ENCODE measurements at places on chromosomes 6 and 20. TPM values are rescaled to one million over a fixed set of nuclear protein-coding genes. Genes with fewer than 3 reads are reported as not detected.

- H3K27ac ChIP-seq: peak overlapping the region; percentile 96
These were observed 501 bp downstream of the PLCG1 start for GRCh38 chr20:41137614-41138474.

- H3K4me1 ChIP-seq: no peaks in the 10 kb centered on the region
- H3K4me3 ChIP-seq: no peak overlapping the region
- no peaks in the 10 kb centered on the region for H3K36me3 ChIP-seq
These were observed 409.1 kb downstream of the QKI start for GRCh38 chr6:163823577-163823976.

DNA sequence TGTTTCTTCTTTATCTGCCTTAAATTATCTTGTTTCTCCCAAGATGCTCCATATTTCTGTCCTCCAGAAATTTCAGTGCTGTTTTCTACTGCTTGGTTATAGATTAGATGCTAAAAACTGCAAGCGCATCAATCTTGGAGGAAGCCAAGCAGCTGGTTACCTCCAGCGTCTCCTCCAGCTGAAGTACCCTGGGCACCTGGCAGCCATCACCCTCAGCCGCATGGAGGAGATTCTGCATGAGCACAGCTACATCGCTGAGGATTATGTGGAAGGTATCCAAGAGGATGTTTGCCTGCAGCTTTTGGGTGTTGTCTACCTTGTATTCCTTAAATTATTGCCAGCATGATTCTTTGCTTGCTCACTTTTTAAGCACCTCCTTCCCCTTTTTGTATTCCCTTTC is 3.8 kb downstream of the ACTR5 start:
- no peak overlapping the region for H3K4me3 ChIP-seq
- no peak for DNase-seq
- H3K36me3 ChIP-seq: peaks cover 16% of the 10 kb centered on the region
- no peak overlapping the region for H3K27ac ChIP-seq

Gene CLDN20
- not detected for total RNA-seq

Gene KIZ
- total RNA-seq: 22.5 TPM

- H3K4me3 ChIP-seq: no peak overlapping the region
- no peaks in the 10 kb centered on the region for H3K36me3 ChIP-seq
- DNase-seq: peak; percentile 85
- H3K4me1 ChIP-seq: peaks cover 6% of the 10 kb centered on the region
- no peak overlapping the region for H3K27ac ChIP-seq
These were observed 140.4 kb downstream of the SAMD5 start for GRCh38 chr6:147648916-147649315.

- no peak for DNase-seq
- no peak overlapping the region for H3K4me3 ChIP-seq
- H3K36me3 ChIP-seq: no peaks in the 10 kb centered on the region
- H3K27ac ChIP-seq: no peak overlapping the region
These were observed 229.8 kb downstream of the HAO1 start for GRCh38 chr20:7710440-7710839.

Gene OSTM1
- 64.3 TPM for total RNA-seq

DNA sequence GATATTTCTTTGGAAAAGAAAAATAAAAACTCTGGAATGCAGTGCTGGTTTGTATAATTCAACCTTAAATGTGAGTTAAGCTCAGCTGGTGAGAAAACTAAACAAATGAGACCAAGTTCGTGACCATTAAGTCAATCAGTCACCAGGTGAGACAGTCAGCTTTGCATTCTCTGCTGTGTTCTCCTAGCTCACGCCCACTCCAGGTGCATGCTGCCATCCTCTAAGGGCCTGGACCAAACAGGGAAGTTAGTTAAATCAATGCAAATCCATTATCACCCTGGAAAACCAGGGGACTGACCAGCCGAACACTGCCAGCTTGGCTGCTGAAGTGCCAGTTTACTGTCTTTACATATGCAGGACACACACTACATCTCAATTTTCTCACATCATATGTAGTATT is 7.2 kb downstream of the TPBG start:
- DNase-seq: no peak
- H3K4me3 ChIP-seq: no peak overlapping the region
- H3K36me3 ChIP-seq: no peaks in the 10 kb centered on the region
- H3K27me3 ChIP-seq: peaks cover 7% of the 10 kb centered on the region
- H3K27ac ChIP-seq: no peak overlapping the region
- no peaks in the 10 kb centered on the region for H3K4me1 ChIP-seq

- no peak overlapping the region for H3K27ac ChIP-seq
- no peaks in the 10 kb centered on the region for H3K36me3 ChIP-seq
- H3K4me3 ChIP-seq: no peak overlapping the region
- H3K27me3 ChIP-seq: no peaks in the 10 kb centered on the region
- DNase-seq: no peak
- H3K4me1 ChIP-seq: no peaks in the 10 kb centered on the region
These were observed 38.0 kb downstream of the CDYL start for GRCh38 chr6:4814212-4814611.

DNA sequence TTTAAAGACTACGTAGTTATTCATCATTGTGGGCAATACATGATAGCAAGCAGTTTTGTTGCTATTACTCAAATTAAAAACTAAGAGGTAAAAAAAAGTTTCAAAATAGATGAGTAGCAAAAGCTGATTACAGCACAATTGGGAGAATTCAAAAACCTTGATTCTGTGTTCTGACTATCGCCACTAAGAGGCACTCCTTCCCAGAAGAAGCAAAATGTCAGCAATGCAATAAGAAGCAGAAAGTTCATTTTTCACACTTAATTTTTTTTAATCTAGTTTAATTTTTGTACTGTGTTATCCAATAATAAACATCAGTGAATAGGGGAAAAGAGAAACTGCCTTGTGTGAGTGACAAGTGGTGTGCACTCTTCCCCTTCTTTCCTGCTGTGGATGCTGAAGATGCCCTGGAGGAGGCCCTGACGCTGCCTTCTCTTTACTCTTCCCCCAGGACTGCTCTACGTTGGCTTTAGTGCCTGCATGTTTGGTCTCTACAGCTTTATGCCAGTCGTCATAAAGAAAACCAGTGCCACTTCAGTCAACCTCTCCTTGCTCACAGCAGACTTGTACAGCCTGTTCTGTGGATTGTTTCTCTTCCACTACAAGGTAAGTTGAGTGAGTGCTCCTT is 263.2 kb upstream of the PLN start:
- DNase-seq: peak; percentile 47
- no peaks in the 10 kb centered on the region for H3K36me3 ChIP-seq
- H3K4me1 ChIP-seq: no peaks in the 10 kb centered on the region
- H3K27me3 ChIP-seq: no peaks in the 10 kb centered on the region
- H3K27ac ChIP-seq: peak overlapping the region; percentile 79

DNA sequence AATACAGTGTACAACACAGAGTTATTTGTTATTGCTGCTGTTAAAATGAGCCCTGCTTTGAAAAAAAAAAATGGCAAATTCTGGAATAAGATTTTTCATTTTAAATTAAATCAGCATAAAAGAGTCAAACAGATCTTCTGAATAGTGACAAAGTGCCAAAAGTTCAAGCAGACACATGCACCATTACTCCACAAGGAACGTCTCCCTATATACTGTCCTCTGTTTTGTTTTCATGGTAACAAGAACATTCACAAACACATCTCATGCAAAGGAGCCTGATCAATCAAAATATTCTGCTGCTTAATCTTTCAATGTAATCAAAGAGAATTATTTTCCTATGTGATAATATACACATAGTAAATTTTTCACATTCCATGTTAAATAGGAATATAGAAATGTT is 2.7 kb downstream of the HIVEP2 start:
- no peak overlapping the region for H3K27ac ChIP-seq
- no peaks in the 10 kb centered on the region for H3K27me3 ChIP-seq
- DNase-seq: no peak
- no peaks in the 10 kb centered on the region for H3K36me3 ChIP-seq
- peaks cover 2% of the 10 kb centered on the region for H3K4me1 ChIP-seq
- no peak overlapping the region for H3K4me3 ChIP-seq

- DNase-seq: peak; percentile 29
- no peaks in the 10 kb centered on the region for H3K36me3 ChIP-seq
- peak overlapping the region; percentile 92 for H3K27ac ChIP-seq
- H3K4me3 ChIP-seq: no peak overlapping the region
- no peaks in the 10 kb centered on the region for H3K27me3 ChIP-seq
These were observed 1.1 kb upstream of the MBOAT1 start for GRCh38 chr6:20213271-20213798.

DNA sequence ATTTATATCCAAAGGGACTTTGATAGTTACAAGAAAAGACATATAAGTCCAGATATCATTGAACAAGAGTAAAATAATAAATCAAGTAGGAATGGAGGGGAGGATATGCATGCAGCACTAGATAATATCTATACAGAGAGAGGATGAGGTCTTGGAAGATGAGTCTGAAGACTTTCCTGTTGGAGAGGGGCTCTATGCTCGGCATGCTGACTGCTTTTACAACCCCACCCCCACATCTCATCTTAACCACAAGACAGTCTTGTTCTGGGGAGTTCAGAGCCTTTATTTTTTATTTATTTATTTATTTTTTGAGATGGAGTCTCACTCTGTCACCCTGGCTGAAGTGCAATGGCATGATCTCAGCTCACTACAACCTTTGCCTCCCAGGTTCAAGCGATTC is 48.4 kb upstream of the IER3 start:
- H3K27ac ChIP-seq: no peak overlapping the region
- DNase-seq: no peak
- H3K4me1 ChIP-seq: peaks cover 2% of the 10 kb centered on the region
- H3K4me3 ChIP-seq: no peak overlapping the region

DNA sequence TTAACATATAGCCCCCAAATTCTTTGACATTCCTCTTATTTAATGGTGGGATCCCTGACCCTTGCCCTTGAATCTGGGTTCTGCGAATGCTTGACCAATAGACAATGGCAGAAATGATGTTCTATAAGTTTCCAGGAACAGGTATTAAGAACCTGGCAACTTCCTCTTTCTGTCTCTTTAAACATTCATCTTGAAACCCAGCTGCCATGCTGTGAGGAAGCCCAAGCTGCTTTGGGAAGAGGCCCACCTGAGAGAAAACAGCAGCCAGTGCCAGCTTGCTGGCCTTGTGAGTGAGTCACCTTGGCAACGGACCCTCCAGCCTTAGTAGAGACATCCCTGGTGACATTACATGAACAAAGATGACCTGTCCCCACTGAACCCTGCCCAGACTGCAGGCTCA is 45.2 kb upstream of the RALY start:
- no peak for DNase-seq
- no peaks in the 10 kb centered on the region for H3K4me1 ChIP-seq
- H3K4me3 ChIP-seq: no peak overlapping the region
- no peak overlapping the region for H3K27ac ChIP-seq
- H3K36me3 ChIP-seq: no peaks in the 10 kb centered on the region
- no peaks in the 10 kb centered on the region for H3K27me3 ChIP-seq

DNA sequence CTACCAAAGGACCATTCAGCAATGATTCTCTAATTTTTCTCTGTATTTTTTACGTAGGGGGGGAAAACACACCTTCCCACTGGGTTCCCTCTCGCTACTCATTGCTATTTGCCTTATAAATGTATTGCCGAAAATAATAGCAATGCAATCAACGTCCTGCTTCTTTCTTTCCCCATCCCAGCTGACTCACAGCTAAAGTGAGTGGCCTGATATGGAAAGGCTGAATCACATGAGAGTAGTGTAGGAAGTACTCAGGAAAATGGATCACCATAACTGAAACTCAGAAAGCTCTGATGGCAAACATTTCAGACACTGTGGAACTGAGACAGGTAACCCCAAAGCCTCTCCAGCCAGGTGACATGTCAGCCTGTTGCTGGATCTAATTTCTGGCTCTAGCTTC is 49.3 kb upstream of the SRPK1 start:
- no peaks in the 10 kb centered on the region for H3K4me1 ChIP-seq
- H3K36me3 ChIP-seq: no peaks in the 10 kb centered on the region
- no peak overlapping the region for H3K27ac ChIP-seq
- DNase-seq: no peak
- H3K4me3 ChIP-seq: no peak overlapping the region

DNA sequence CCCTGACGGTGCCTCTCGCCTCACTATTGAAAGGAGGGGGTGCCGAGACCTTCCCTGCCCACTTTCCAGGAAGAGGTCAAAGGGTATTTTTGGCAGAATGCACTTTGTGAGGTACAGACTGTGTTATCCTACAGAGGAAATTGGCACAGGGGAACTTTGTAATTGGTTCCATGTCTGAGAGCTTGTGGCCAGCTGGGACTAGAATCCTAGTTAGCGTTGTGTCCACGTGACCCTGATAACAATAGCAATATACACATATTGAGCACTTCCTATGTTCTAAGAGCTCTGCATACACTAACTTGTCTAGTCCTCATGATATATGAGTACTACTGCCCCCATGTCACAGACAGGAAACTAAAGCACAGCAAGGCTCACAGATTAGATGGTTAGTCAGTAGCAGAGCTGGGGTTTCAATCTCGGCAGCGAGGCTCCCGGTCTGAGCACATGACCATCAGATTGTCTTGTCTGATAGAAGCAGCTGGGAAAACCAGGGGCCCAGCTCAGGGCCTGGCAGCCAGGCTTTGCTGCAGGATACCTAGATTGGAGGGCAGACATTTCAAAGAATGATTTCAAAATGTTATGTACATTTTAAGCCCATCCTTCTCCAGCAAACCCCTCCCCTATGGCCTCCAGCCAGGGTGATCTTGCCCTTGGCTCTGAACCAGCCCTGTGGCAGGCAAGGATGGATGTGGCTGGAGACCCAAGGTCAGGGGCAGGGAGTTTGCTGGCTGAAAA is 1.4 kb downstream of the MAPK13 start:
- peak; percentile 78 for DNase-seq
- H3K4me1 ChIP-seq: peaks cover 13% of the 10 kb centered on the region
- no peak overlapping the region for H3K4me3 ChIP-seq
- H3K36me3 ChIP-seq: no peaks in the 10 kb centered on the region

- no peak overlapping the region for H3K27ac ChIP-seq
- H3K4me1 ChIP-seq: no peaks in the 10 kb centered on the region
- H3K36me3 ChIP-seq: peaks cover 29% of the 10 kb centered on the region
- no peaks in the 10 kb centered on the region for H3K27me3 ChIP-seq
- no peak for DNase-seq
These were observed 16.5 kb downstream of the ACTR5 start for GRCh38 chr20:38764567-38765318.

- no peaks in the 10 kb centered on the region for H3K36me3 ChIP-seq
- no peaks in the 10 kb centered on the region for H3K4me1 ChIP-seq
- no peaks in the 10 kb centered on the region for H3K27me3 ChIP-seq
- DNase-seq: no peak
- no peak overlapping the region for H3K4me3 ChIP-seq
These were observed 219.2 kb upstream of the SGK1 start for GRCh38 chr6:134537146-134537555.

- no peak overlapping the region for H3K4me3 ChIP-seq
- peaks cover 37% of the 10 kb centered on the region for H3K36me3 ChIP-seq
- no peak overlapping the region for H3K27ac ChIP-seq
- no peaks in the 10 kb centered on the region for H3K27me3 ChIP-seq
- H3K4me1 ChIP-seq: no peaks in the 10 kb centered on the region
These were observed 14.3 kb upstream of the ZBTB9 start for GRCh38 chr6:33439956-33440648.

- H3K36me3 ChIP-seq: no peaks in the 10 kb centered on the region
- H3K27ac ChIP-seq: no peak overlapping the region
- no peak overlapping the region for H3K4me3 ChIP-seq
- no peak for DNase-seq
- H3K27me3 ChIP-seq: no peaks in the 10 kb centered on the region
These were observed 7.3 kb upstream of the ENTPD6 start for GRCh38 chr20:25188218-25188617.

Gene DAAM2
- 43.0 TPM for total RNA-seq

GRCh38 chr6:127222418-127222817 is 44.2 kb upstream of the RNF146 start:
- DNase-seq: no peak
- no peaks in the 10 kb centered on the region for H3K27me3 ChIP-seq
- H3K27ac ChIP-seq: no peak overlapping the region
- no peaks in the 10 kb centered on the region for H3K4me1 ChIP-seq

Gene TRAPPC3L
- total RNA-seq: 0.25 TPM

Gene RIMS1
- total RNA-seq: 2.9 TPM
